ENCODE measurements at places on chromosomes 3 and 15.

- DNase-seq = peak; percentile 61
Measured at GRCh38 chr3:195270079-195270816, 711 bp downstream of the XXYLT1 start.

- DNase-seq = no peak
Measured at GRCh38 chr3:196222876-196223595, 6.7 kb downstream of the SLC51A start.

DNA sequence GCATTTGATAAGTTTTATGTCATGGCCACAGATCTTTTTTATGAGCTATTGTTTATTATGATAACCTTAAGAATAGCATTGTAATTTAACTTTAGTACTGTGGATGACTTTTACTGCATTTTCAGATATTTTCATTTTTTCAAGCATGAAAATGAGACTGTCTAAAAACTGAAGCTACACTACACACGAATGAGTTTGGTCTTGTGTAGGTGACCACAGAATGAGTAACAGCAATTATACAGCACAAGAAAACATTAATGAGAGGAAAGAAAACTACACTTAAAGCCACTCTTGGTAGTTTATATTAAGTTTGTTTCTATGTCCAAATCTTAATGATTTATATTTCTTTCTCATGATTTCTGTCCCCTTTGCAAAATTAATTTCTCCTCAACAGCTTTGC is 809.2 kb downstream of the NAALADL2 start:
- DNase-seq = no peak

DNA sequence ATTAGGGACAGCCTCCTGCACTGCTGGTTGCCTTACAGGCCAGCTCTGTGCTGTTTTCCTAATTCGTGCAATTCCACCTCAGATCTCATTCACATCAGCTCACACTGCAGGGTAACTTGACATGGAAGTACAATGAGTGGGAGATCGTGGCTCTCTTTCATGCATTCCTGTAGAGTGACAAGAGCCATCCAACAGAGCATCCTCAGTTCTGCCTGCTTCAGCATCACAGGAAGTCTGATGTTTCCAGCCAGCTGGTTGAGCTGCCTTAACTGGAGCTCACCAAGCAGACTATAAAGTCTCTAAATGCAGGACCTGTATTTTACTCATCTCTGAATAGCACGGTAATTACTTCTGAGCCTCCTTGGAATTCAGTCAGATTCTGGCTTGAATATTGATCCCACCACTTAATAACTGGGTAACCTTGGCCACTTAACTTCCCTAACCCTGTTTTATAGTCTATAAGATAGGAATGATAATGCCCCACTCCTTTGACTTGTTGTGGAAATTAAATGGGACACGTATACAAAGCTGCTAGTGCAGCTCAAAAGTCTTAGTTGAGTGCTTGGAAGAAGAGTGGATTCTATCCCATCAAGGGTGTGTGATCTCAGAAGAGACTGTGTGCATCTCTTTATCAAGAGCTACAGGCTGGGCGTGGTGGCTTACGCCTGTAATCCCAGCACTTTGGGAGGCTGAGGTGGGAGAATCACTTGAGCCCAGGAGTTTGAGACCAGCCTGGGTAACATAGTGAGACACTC is 1.4 kb upstream of the DIS3L start:
- no peak for DNase-seq

DNA sequence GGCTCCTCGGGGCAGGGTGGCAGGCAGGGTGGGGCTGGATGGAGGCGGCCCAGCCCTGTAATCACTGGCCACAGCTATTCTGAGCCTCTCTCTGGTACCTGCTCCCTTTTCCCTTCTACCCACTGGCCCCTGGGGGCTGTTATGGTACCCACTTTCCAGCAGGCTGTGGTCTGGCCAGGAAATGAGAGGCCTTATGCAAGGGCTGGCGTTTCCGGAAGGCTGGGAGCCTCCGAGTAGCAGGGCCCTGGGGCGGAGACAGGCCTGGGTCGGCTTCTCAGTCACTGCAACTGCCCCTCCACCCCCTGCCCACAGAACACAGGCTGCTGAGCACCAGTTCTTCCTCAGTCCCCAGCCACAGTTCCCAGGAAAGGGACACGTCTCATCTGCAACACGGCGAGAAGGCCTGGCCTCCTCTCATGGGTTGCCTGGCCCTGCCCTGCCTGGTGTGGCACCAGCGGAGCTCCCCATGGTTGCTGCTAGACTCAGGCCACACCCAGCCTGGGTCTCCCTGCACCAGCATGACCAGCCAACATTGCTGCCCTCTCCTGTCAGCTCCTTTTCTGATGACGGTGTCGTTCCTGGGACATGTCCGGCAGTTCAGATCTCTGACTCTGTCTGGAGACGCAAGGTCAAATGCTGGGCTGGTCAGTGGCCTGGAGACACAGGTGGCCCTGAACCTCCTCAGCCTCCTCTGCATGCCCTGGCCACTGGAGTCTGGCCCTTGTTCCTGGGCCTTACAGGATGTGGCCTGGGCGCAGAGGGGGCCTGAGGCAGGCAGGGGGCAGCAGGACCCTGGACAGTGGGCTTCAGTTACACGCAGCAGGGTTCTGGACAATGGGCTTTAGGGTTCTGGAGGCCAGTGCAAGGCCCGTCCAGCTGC is 6.5 kb downstream of the CHST13 start:
- peak; percentile 94 for DNase-seq

- no peak for DNase-seq
Measured at GRCh38 chr3:65899226-65899625, 139.5 kb downstream of the MAGI1 start.
